Muscle of leg (tissue), 16 donors: ENCODE measurements at places on chromosomes 6 and 20. TPM values are rescaled to one million over a fixed set of nuclear protein-coding genes. Genes with fewer than 3 reads are reported as not detected.

The TSBP1 gene
- total RNA-seq: not detected

The HNF4A gene
- total RNA-seq: under 0.01 TPM

The UNC5CL gene
- 3.0 TPM for total RNA-seq

The PAX1 gene
- 0.58 TPM for total RNA-seq

The CABLES2 gene
- total RNA-seq: 2.0 TPM

The PTCHD4 gene
- total RNA-seq: 0.98 TPM

The SSTR4 gene
- total RNA-seq: not detected

The ADGRB3 gene
- 1.5 TPM for total RNA-seq

The KHDC1 gene
- 2.3 TPM for total RNA-seq

The ZNF831 gene
- total RNA-seq: 0.18 TPM

The RIMS1 gene
- total RNA-seq: 5.7 TPM

The DEFB132 gene
- not detected for total RNA-seq

The DPPA5 gene
- total RNA-seq: not detected

The ZSCAN23 gene
- total RNA-seq: 5.5 TPM

The TINAG gene
- total RNA-seq: 0.04 TPM
